Lower lobe of right lung (tissue), 2 donors: ENCODE measurements at places on chromosomes 1 and 21.

GRCh38 chr1:13546791-13547190 lies 33.0 kb upstream of the LRRC38 start:
- DNase-seq = no peak

GRCh38 chr1:61904354-61904753 lies 162.1 kb downstream of the PATJ start:
- DNase-seq = no peak

GRCh38 chr1:159791461-159791860 lies 10.7 kb downstream of the DUSP23 start:
- no peak for DNase-seq

DNA sequence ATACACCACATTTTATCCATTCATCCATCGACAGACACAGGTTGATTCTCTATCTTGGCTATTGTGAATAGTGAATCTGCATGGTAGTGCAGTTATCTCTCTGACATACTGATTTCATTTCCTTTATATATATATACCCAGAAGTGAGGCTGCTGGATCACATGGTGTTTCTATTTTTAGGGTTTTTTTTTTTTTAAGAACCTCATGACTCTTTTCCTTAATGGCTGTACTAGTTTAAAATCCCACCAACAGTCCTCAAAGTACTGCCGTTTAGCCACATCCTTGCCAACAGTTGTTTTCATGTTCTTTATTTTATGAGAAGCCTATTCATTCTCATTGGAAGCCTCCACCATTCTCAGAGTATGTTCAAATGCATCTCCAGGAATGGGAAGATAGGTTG lies 258.7 kb upstream of the SNX7 start:
- no peak for DNase-seq

- no peak for DNase-seq
Observed at GRCh38 chr21:15552914-15553494, 176.8 kb upstream of the USP25 start.

GRCh38 chr1:42282867-42283583 lies 52.0 kb downstream of the FOXJ3 start:
- DNase-seq = no peak

DNA sequence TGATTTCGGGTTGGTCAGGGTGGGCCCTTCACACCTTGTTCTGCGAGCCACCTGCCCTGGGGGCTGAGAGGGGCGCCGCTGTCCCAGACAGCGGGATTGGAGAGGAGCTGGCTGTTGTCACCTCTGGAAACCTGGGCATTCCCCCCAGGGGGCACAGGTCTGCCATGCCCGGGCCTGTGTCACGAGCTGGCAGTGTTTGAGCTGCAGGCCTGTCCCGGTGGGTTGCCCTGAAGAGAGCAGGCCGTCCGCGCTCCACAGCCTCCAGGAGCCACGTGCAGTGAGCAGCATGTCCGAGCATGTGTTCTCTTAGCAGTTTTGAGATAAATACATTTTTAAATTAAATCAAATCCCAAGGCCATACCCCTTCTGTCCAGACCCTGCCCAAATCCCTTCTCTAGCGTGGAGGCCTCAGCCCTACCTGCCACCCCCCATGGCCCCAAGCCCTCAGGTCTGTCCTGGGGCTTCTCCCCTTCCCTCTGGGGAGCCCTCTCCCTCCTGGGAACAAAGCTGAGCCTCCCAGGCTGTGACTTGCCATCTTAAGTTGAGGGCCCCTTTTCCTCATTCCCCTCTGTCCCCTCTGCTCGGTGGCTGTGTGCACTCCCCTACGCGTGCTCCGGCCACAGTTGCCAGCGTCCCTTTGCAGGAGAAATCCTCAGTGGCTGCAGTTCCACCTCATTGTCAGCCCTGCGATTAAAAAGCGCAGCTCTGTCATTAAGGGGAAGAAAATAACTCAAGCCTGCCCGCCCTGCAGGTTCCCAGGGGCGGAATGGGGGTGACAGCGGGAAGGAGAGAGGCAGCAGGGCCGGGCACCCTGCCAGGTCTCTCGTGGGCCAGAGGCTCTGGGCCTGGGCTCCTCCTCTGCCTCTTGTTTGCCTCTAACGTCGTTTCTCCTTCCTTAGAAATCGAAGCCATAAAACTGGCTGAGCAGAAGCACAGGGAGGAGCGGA lies 26.6 kb downstream of the SLX9 start:
- peak; percentile 71 for DNase-seq

DNA sequence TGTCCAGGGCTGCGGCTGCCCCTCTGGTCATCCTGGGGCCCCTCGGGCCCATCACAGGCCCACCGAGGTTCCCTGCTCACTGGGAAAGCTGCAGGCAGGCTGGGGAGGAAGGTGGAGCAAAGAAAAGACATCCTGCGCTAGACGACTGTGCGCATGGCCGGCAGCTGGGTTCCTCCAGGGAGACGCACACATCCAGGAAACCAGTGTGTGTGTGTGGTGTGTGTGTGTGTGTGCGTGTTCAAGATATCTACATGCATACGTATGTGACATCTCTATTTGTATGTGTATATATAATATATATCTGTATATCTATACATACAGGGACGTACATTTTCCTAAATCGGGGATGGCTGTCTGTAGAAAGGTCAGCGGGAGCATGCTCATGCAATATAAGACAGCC lies 63.7 kb downstream of the ACOT7 start:
- DNase-seq = no peak

GRCh38 chr1:218436346-218436745 lies 91.2 kb downstream of the TGFB2 start:
- DNase-seq = no peak

DNA sequence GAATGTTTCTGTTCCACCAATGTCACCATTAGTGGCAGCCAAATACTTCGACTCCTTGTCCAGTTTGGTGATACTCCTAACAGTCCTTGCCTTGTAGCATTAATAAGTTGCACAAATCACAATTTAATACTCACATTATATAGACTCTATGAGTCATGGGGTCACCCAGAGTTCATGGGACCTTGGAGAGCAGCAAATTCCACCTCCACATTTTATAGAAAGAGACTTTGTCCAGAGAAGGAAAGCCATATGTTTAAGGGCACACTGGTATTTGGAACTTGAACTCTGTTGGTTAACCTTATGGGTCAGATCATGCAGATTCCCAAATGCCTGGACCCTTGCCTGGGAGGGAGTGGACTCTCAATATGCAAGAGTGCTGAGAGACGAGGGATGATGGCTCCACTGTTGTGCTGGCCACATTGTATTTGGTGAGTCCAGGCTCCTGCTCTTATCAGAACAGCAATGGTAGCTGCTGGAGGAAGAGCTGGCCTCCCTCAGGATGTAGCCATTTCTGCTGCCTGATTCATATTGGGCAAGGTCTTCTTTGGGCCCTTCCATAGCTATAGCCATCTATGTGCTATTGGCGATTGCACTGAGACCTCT lies 30.6 kb downstream of the DNAJC6 start:
- DNase-seq = no peak

- DNase-seq = no peak
Observed at GRCh38 chr1:52323731-52324130, 42.3 kb downstream of the CC2D1B start.

GRCh38 chr1:78096976-78097375 lies 51.2 kb downstream of the GIPC2 start:
- no peak for DNase-seq

DNA sequence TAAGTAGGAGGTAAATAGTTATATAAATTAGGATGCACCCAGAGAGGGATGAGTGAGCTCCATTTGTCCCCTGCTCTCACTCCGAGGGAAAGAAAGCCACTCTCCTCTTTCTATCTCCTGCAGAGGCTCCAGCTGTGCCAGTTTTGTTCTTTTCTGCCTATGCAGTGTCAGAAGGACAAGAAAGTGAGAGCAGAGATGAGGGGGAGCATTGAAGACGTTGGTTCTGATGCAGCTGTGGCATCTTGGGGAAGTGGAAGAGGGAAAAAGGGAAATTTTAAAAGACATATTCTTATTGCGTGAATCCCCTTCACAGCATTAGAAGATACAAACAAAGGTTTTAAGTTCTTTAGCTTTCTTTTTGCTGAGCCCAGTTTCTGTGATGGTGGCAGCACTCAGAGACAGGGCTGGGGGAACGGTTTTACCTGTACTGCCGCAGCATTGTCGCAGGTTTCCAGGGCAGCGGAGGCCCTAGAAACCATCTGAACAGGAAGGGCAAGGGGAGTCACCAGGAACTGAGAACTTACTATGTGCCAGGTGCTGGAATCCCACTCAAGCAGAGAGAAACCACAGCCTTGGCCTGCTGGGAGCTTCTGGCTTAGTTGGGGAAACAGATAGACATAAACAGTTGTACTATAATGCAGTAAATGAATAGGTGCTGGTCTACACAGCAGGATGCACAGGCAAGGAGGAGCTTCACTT lies 44.9 kb upstream of the USP24 start:
- no peak for DNase-seq

DNA sequence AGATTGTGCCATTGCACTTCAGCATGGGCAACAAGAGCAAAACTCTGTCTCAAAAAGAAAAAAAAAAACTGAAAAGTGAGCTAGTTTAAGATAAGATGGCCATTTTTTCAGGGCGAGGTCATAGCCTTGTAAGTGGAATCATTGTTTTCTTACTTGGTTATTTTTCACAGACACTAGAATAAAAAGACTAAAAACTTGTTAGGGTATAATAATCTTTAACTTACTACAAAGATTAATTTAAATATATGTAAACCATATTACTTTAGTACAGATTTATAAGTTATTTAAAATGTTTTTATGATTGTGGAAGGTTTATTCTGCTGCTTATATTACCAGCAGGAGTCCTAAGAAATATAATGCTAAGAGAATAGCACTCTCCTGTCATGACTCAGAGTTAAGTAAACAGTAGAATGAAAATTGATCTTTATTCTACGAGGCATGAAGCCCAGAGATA lies 23.5 kb downstream of the ANGPTL1 start:
- DNase-seq = no peak

GRCh38 chr1:43921022-43921421 lies 12.6 kb upstream of the ARTN start:
- DNase-seq = no peak

DNA sequence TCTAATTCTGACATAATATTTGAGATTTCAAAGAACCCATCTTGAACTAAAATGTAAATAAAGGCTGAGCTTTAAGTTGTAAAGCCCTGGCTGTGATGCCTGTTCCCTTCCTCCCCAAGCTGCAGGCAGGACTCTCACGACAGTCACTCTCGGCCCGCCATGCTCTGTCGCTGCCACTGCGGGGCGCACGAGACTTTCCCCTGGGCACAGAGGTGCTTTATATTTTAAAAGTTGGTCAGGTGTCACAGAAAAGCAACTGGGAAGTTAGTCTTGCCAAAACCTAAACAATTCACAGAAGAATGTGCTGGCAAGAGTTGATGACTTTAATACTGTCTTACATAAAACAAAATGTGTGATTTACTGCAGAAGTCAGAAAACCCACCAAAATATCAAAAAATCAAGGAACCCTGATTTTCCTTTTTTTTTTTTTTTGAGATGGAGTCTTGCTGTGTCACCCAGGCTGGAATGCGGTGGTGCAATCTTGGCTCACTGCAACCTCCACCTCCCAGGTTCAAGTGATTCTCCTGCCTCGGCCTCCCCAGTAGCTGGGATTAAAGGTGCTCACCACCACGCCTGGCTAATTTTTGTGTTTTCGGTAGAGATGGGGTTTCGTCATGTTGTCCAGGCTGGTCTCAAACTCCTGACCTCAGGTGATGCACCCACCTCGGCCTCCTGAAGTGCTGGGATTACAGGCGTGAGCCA lies 10.7 kb downstream of the LRRC47 start:
- peak; percentile 31 for DNase-seq

DNA sequence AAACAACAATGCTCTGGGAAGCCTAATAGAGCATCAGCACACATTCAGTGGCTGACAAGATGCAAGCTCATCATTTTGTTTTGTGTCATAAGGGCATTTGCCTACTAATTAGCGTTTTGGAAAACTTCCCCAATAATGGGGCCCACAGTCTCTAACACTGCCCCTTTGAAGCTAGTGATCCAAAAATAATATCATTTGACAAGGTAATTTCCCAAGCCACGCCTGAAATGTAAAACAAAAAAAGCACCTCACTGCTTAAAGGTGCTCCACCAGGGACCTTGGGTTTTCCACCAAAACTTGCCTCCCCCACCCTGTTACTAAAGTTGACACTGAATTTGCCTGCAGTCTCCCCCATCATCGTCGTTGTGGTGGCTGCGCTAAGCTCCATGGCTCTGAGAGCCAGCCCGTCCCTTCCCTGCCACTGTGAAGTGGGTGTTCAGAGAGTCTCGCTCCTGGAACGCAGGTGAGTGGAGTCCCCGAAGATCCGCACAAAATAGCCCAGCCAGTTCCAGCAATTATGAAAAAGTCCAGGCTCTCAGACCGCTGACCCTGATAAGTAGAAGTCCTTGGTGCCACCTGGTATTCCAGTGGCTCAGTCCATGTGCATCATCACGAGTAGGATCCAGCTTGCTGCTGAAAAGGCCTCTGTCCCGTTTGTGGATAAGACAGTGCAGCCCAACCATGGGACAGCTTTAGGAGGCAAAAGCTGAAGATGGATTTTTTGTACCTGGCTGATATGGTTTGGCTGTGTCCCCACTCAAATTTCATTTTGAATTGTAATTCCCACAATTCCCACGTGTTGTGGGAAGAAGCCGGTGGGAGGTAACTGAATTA lies 52.2 kb downstream of the RAB3GAP2 start:
- no peak for DNase-seq

DNA sequence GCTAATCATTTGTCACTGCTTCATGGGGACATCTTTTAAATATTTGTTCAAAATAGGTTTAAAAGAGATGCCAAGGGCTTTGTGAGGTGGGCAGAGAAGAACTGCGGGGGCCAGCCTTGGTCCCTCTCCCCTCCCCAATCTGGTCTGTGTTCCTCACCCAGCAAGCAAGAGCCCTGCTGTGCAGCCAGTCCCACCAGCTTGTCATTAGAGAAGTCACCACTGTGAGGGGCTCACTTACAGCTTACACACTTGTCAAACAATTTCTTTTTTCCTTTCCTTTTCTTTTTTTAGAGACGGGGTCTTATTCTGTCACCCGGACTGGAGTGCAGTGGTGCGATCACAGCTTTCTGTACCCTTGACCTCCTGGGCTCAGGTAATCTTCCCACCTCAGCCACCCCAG lies 10.4 kb upstream of the CDK18 start:
- DNase-seq = no peak

DNA sequence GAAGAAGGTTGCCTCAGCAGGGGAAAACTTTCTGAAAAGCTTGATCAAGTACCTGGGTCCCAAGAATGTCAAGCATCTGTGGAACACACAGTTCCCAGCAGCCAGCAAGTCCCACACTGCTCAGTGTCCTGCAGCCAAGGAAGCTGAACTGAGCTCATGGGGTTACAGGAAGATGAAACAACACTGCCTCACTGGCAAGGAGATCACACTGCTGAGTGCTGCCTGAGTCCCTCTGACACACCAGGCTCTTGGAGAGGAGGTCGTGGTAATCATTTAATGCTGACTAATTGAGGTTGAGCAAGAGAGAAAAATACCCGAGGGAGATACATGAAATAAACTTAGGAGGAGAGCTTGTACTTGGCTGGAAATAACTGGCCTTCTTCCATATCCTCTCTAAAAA lies 75.2 kb downstream of the MPZL1 start:
- peak; percentile 73 for DNase-seq

GRCh38 chr1:153646672-153647345 lies 11.7 kb upstream of the SNAPIN start:
- no peak for DNase-seq

- DNase-seq = no peak
Observed at GRCh38 chr1:25794325-25794724, 5.7 kb upstream of the SELENON start.
